ENCODE measurements at places on chromosomes 1 and 21.

GRCh38 chr1:154170547-154171222, 15.8 kb upstream of the NUP210L start:
- DNase-seq: no peak

DNA sequence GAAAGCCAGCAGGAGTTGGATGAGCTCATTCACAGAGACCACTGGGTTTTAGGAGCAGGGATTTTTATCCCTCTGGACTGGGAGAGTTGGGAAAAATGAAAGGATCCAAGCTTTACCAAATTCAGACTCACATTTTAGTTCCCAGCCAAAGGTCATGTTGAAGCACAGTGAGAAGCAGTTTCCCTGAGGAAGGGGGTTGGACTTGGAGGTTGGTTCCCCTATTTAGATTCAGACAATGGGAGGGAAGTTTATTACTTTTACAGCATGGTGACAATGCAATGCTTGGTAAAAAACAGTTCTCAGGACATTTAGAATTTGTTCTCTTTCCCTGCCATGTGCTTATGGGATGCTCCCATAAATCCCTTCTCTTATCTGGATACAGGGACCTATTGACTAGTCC, 57.3 kb upstream of the ZNF648 start:
- DNase-seq: no peak

DNA sequence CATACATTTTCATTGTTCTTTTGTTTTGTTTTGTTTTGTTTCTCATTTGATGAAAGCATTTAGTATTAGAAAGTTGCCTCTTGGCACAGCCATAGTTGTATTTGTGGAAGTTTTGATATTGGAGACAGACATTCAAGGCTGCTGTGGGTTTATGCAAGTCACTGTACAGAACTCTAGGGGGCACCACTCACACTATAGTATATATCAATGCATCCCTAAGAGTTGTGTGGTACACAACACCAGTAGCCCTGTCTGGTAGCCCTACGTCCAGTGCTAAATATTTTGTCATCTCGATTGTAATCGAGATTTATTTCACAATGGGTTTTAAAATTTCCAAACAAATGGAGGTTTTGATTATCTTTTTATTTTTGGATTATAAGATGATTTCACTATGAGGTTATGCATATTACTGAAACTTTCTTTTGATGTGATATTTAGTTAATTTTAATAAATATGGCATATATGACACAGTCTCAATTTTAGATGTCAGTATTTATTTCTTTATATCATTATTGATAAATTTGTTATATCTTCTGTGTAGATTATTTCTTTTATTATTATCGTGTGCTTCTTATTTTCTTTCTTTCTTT, 112.2 kb downstream of the NR5A2 start:
- DNase-seq: peak; percentile 56

DNA sequence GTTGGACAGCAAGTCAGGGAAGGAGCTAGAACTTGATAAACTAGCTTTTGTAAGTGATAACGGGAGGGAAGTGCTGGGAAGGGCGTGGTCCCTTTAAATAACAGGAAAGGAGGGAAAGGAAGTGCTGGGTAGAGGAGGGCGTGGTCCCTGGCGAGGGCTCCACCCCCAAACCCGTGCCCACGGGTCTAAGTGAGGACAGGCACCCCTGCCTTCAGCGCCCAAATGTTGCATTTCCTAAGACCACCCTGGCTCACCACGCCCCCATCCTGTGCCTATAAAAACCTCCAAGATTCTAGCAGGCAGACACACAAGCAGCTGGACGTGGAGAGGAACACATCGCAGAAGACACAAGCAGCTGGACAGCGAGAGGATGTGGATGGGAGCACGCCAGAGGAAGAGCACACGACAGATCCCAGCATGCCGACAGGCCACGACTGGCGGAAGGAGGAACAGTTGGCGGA, 58.5 kb downstream of the PALMD start:
- DNase-seq: no peak

DNA sequence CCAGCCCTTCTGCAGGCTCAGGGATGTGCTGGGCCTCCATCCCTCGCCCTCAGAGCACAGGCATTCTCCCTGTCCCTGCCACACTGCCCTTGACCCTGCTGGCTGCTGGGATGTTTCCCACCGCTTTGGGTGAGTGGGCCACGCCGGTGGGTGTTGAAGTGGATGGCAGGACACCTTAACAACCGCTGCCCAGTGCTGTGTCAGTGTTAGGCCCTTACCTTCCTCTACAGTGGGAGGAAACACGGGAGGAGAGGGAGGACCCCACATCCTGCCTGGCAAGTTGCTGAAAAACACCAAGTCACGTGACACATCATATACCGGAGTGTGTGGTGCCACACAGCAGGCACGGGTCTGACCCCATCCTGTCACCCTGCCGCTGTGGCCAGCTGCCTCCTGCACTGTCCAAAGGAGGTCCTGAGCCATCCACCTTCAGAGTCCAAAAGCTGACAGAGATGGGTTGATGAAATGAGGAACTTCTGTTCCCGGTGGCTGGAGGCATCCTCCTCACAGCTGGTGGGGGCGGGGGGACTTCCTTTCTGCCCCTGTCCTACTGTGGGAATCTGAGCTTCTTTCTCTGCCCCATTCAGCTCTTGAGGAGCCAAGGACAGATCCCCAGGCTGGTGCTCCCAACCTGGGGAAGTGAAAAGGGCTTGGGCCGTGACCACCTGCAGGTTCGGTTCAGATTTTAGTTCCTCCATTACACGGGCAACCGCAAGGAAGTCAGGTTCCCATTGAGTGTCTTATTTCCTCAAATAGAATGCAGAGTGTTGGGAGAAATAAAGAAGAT, 3.2 kb upstream of the THEMIS2 start:
- no peak for DNase-seq

- no peak for DNase-seq
These were observed 77.4 kb downstream of the DISP1 start for GRCh38 chr1:222892137-222892769.

DNA sequence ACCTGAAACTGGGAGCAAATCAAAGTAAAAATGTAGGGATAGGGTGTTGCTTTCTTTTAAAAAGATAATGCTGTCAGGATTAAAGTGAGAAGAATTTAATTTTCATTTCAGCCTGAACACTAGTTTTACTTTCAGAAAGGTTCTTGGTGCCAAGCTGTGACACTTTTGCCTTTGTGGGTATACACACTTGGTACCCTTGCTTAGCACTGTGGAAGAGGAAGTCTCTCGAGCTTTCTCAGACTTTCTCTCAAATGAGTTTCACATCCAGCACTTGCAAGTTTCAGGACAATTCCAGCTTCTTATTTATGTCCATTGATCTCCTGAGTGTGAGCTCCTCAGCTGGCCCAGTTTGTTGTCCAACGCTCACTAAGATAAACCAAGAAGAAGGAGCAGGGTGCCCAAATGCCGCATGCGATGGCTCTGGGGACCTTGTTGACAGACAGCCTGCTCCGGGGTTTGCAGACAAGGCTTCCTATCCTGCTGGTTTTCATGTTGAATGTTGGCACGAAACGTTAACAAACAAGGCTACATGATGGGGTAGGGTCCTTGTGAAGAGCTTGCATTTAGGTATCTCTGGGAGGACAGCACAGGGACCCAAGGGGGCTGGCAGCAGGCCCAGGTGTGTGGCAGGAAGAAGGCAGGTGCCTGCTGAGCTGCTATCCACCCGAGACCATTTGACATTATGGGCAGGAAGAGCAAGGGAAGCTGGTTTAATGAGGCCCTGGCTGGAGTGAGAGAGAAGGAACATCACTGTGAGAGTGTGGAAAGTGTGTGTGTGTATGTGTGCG, 79.7 kb downstream of the POFUT2 start:
- DNase-seq: no peak

All from LoVo (cell line).